ENCODE measurements at places on chromosomes 3 and 15.

- DNase-seq, result no peak
Measured at GRCh38 chr15:37058316-37058985, 41.9 kb downstream of the MEIS2 start.

DNA sequence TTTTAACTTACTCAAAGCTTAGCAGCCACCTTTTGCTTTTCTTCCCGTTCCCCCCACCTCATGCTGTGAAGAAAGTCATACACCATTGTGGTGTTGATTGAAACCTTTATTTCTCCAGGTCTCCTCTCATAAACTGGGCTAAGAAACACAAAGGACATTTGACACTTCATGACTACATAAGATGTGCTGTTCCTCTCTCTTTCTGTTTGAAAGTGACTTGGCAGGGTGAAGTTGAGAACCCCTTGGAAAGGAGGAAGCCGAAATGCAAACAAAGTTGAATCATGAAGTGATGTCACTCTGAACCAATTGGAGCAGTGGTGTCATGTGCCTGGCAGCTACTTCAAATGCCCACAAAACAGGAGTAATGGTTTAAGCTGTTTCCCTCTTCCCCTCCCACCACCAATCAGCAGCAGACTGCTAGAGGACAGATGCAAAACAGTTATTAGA is 174.7 kb downstream of the IGF1R start:
- DNase-seq, result no peak

GRCh38 chr15:83430441-83430840 is 16.7 kb upstream of the SH3GL3 start:
- no peak for DNase-seq

GRCh38 chr3:170863816-170864215 is 6.2 kb downstream of the RPL22L1 start:
- DNase-seq, result no peak

- no peak for DNase-seq
Measured at GRCh38 chr3:156793851-156794250, 32.3 kb upstream of the LEKR1 start.

GRCh38 chr3:71219744-71220638 is 363.5 kb downstream of the FOXP1 start:
- DNase-seq, result no peak

GRCh38 chr3:41600616-41601015 is 361.3 kb downstream of the ULK4 start:
- no peak for DNase-seq

DNA sequence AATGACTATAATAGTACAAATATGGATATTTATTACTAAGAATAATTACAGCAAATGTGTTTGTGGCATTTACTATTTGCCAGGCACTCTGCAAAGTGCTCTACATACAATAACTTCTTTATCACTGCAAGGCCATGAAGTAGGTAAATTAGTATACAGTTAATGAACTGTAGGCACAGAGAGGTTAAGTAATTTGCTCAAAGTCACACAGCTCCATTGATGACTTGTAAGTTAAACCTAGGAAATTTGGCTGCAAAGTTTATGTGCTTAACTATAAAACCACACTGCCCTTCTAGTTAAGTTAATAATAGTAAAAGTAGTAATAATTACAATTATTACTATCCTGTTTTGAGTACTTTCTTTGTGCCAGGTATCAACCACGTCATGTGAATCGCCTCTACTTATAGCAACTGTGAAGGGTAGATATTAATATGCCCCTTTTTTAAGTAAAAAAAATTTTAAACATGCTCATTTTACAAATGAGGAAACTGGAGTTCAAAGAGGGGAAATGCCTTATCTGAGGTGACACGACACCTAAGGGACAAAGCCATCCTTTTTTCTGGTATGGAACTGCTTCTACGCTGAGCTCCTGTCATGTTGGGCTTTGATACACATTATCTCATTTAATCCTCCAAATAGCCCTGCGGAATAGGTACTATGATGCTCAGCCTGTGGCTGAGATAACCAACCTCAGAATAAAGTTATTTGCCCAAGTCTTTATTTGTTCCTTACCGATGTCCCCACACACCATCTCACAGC is 8.5 kb downstream of the BHLHE40 start:
- DNase-seq, result no peak

- no peak for DNase-seq
Measured at GRCh38 chr3:69865925-69866679, 126.8 kb downstream of the MITF start.

DNA sequence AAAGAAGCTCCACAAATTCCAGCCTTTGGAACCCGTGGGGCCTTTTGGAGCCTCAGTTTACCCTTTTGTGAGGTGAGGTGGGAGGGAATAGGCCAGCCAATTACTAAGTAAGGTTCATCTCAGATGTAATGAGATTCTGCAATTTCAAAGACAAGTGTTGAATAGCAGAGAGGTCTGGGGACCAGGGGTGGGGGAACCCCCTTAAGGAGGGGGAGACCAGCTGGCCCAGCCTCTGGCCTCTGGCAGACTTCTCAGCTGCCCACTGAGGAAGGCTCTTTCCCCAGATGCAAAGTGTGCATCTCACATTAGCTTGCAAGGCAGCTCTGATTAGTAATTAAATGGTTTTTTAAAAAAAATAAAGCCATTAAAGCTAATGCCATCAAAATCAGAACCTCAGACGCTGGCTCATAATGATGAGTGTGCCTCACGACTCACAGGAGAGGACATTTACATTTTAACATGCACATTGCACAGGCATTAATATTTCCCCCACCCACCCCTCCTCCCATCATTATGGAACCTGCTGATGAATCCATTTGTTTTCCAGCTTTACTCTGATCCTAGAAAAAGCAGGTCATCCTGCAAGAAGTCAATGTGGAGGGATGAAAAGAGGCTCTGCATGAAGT is 176.7 kb upstream of the TLE3 start:
- no peak for DNase-seq

DNA sequence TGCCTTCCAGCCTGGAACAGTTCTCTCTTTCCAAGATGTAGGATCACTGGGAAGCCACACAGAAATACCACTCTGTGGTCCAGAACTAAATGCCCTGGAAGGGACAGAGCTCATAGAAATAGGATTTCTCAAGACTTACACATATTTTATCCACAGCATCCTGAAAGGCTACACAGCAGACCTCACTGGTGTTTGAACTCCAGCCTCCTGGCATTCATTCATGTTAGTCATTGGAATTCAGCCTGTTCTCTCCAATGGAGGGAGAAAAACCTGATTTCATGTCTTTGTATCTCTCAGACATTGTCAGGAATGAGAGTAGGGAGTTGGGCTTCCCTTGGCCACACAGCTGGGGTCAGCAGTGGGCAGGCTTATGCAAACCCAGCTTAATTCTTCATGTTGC is 121.1 kb upstream of the PPP2R3A start:
- no peak for DNase-seq

GRCh38 chr15:31362886-31363285 is 36.3 kb downstream of the KLF13 start:
- no peak for DNase-seq

- DNase-seq, result no peak
Measured at GRCh38 chr3:64816355-64816754, 128.6 kb upstream of the ADAMTS9 start.

DNA sequence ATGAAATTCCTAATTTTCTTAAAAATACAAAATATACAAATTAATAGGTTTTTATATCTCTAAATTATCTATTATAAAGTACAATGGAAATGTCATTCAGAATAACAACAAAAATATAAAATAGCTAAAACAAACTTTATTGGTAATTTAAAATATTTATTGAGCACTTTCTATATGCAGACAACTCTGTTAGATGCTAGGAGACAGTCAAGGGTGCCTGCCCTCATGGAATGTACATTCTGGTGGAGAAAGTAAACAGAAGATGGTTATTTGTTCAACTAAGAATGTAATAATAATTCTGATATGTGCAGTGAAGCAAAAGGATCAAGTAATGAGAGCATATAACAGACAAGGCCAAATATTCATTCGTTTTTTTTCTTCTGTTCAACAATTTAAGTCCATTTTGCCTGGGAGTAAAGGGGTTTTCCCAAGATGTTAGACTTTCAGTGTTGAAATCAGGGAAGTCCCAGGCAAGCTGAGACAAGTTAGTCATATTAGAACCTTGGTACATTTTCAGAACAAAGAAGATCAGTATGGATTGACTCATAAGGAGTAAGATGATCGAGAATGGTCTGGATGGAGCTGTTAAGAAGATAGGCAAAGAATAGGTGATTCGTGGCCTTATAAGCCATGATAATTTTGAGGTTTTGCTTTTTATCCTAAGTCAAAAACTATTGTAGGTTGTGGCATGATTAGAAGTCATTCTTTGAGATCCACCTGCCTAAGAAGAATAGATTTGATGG is 150.2 kb upstream of the MLF1 start:
- no peak for DNase-seq

- DNase-seq, result no peak
Measured at GRCh38 chr3:101817992-101818391, 31.3 kb upstream of the NFKBIZ start.

- peak; percentile 57 for DNase-seq
Measured at GRCh38 chr15:60573936-60574335, 95.0 kb upstream of the ICE2 start.

- DNase-seq, result no peak
Measured at GRCh38 chr15:31571676-31572075, 245.0 kb downstream of the KLF13 start.

GRCh38 chr3:182382112-182382857 is 411.0 kb upstream of the ATP11B start:
- no peak for DNase-seq

- no peak for DNase-seq
Measured at GRCh38 chr3:165194511-165195240, 1.5 kb downstream of the SLITRK3 start.

GRCh38 chr15:78804391-78804792 is 6.9 kb downstream of the ADAMTS7 start:
- no peak for DNase-seq

DNA sequence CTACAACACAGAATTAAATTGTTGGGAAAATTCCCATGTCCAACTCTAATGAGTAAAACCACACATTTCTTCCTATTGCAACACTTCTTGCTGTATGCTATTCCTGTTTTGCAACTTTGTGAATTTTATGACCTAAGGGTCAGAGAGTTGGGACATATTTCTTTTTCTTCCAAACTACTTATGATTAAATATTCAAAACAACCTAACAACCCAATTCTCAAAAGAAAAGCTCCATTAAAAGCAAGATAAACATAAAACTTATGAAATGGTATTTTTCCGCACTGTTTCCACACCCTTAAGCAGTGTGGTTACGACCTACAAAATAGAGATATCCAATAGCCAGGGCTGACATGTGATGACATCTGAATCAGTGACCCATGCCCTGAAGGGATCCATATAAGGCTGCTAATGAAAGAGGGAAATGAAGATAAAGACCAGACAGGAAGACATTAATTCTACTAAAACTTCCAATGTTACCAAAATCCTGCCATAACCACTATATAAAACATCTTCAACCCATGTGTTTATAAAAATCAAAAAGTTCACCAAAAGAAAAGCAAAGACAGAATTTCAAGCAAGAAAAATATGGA is 45.6 kb downstream of the DMXL2 start:
- no peak for DNase-seq

- no peak for DNase-seq
Measured at GRCh38 chr15:45197512-45197911, 9.7 kb upstream of the SHF start.

- no peak for DNase-seq
Measured at GRCh38 chr3:173395073-173395411, 2.5 kb upstream of the NLGN1 start.

DNA sequence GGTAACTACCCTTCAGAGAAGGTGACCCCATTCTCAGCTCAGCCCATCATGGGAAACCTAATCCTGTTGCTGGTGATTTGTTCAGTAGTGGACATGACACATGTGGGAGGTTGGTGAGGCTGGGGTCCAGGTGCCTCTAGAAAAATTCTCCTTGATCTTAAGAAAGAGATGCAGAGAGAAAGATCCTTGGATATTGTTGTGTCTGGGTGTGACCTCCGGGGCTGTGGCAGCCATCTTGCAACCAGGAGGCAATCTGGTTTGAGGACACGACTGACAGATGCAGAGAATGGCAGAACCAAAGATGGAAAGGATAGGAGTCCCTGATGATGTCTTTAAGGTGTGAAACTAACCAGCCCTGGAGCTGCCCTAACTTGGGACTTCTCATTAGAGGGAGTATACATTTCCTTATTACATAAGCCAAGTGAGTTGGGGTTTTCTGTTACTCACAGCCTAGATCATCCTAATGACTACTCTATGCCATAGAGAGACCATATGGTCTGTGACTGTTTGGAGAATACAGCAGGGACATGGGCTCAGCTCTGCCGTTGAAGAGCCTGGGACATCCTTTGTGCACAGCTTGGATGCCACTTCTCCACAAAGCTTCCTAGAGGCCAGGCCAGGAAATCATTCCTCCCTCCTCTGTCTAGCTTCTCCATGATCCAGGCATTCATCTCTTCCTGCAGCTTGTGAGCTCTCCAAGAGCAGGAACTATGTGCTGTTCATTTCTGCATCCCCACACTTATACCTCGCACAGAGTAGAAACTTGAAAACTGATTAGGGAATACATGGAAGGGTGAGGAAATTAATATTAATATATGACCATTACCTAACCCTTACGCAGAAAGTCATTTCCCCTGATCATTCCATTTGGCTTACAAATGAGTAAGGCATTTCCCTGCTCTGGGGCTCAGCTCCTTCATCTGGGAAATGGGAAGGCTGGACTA is 45.9 kb downstream of the HRH1 start:
- no peak for DNase-seq

DNA sequence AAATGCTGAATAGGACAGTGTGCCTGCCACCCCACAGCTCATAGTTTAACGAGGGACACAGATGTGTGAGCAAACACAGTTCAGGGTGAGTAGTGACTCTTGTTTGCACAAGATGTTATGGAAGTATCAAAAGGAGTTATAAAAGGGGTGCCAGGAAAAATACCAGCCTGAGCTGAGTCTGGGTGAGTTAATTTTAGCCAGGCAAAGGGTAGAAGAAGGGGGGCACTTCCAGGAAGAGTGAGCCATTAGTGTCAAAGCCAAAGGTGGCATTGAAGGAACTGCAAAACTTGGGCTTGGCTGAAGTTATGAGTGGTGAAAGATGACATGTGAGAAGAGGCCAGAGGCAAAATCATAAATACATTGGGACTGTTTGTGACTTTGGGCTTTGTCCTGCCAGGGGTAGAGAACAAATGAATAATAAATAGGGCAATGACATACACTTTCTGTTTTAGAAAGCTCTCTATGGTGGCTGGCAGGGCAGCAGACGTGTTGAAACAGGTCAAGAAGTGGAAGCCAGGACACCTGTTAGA is 1.9 kb upstream of the SPPL2A start:
- DNase-seq, result no peak

DNA sequence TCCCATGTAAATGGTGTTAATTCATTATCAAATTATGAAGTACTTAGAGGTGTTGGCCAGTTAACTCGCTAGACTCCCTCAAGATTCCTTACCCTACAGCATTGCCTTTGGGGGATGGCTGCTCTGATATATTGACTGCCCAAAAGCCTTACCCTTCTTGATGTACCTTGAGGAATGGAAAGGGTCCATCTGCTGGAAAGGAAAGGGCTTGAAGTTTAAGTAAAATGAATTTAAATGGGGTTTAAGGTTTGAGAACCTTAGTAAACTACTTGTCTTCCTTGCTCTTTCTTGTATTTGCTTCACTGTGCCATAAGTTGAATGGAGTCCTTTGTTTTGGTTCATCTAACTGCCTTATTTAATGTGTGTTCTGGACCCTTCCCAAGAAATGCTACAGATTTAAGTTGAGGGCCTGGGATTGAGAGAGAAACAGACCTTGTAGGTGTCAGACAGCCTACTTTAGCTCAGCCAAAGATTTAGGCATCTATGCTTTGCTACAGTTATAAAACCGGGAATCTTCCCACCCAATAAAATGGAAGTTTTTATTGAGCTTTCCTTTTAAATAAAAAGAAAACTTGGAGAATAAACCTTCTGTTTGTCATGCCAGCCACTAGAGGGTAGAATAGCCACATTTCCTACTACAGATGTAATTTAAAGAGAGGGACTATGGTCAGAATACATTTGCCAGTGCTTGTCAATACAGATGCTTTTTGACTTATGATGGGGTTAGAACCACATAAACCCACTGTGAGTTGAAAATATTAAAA is 25.3 kb downstream of the CMSS1 start:
- DNase-seq, result no peak
